ENCODE measurements at places on chromosomes 6 and 20.
A peak's percentile ranks its signal among the peaks of the same experiment; 100 is the strongest.

DNA sequence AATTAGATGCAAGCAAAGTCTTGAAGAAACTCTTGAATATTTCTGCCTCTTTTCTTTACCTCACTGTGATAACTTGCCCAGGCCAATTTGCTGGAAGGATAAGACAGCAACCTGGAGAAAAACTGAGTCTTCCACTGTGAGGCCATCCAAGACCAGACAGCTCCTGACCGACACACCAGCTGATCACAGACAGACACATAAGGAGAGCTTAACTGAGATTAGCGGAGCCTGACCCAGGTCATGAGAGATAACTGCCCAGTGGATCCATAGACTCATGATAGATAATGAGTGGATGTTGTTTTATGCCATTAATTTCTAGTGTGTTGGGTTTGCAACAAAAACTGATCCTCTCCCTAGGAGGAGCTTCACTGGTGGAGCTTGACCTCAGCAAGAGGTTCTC is 64.4 kb upstream of the NOX3 start:
- DNase-seq, result no peak

DNA sequence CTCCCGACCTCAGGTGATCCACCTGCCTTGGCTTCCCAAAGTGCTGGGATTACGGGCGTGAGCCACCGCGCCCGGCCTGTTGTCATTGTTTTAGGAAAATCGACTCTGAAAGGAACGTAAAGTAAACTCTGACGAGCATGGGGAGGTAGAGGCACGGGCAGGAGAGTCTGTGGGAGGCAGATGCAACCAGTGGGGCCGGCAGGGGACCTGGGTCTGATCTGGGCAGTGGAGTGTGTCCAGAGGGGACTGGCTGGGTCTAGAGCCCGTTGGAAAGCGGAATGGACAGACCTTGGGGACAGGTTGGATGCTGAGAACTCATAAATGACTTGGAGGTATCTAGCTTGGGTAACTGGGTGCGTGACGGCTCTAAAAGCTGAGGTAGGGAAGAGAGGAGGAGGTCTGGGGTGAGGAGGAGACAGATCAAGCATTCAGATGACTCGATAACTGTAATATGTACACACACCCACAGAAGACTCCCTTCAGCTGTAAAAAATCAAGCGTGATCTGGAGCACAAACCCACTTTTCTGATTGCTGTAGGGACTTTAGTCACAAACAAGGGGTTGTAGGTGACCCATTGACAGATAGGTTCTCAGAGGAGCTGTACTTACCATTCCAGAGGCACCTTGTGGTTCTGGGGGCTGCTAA is 22.4 kb downstream of the MANBAL start:
- no peak for DNase-seq

DNA sequence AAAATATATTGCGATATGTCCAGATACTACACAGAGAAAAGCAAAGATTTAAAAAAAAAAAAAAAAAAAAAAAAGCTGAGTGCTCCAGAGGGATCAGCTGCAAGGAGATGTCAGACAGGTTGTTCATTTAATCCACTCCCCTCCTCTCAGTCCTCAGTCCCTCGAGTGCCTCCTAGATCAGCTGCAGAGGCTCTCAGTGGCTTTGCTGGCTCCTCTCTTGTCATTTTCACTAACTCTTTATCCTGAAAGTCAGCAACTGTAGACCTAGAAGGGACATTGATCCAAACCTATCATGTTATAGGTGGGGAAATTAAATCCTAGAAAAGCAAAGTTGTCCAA is 61.6 kb downstream of the KIAA0319 start:
- peak; percentile 58 for DNase-seq

DNA sequence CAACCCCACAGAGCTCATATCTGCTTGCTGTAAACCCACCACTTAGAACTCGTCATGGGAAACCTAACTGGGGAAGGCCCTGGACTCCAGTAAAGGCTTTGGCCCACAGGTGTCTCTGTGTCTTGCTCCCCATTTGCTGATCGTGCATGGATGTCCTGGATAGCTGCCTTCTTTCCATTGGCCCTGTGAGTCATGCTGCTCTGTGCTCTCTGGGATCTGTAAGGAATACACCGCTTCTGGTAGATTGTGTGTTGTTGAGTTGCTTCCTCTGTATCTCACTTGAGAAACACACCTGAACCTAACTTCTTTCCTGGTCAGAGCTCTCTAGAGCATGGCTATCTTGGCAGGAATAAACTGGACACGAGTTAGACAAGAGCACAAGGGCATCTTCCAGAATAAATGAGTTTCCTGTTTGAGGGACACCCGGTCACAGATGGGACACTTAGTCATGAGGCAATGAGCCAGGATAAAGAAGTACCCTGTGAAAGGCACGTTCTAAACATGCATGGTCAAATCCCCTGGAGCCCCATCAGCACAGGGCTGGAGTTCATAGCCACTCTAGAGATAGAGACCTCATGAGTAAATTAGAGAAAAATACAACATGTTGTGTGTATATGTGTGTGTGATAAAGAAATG is 99.6 kb upstream of the TMEM170B start:
- no peak for DNase-seq

DNA sequence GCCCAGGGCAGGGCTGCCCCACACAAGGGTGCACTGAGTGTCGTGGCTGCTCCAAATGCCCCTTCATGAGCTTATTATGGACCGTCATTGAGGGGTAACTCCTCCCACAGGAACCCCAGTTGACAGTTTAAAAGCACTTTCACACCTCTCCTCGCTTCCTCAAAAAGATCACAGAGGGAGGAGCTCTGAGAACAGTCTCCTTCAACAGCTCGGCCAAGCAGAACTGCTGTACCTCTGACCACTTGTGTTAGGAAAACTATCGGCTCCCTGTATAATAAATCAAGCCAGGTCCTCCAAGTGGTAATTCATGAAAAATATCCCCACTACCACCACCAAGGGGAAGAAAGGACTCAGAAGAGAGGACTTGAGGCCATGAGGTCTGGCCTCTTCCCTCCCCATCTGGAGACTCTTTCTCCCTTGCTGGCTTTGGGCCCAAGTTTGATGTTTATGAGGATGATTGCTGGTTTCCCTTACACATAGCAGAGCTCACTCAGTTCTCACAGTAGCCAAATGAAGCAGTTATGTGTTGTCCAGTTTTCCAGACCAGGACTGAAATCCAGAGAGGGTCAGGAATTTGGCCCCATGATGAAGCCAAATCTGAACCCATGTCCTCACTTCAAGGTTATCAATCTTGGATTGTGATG is 8.7 kb downstream of the SNX21 start:
- DNase-seq, result no peak

DNA sequence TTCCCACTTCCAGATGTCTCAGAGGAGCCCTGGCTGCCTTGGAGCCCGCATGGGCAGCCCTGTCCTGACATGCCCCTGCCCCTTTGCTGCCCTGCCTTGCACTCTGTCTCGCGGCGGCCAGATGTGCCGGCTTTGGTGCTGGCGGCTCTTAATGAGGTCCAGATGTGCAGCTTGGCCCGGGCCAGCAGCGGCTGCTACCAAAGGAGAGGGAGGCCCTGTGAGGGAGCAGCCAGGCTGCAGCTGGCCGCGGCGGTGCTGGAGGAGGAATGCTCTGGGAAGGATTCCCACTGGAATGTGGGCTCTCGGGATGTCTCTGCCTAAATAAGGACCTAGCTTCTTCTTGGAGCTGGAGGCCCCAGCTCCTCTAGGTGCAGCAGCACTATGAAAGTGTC is 72.4 kb downstream of the FGD2 start:
- no peak for DNase-seq

- no peak for DNase-seq
These were observed 128.2 kb upstream of the CDH4 start for GRCh38 chr20:61123751-61124368.

DNA sequence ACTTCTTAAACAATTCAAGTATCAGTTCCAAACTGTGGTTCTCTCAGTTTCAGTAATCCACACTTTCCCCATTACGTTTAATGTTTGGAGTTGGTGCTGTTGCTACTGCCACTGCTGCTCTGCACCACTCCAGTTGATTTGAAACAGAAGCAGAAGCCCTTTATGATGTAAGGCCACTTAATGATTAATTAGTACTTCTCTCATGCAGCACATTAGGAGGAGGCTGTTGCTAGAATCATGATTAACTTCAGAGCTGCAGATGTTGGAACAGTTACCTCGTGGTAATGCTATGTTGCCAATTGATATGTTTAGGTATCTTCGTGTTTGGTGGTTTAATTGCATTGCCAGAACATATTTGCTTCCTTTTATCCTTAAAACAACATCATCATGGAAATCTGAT is 986.2 kb upstream of the CITED2 start:
- peak; percentile 83 for DNase-seq

DNA sequence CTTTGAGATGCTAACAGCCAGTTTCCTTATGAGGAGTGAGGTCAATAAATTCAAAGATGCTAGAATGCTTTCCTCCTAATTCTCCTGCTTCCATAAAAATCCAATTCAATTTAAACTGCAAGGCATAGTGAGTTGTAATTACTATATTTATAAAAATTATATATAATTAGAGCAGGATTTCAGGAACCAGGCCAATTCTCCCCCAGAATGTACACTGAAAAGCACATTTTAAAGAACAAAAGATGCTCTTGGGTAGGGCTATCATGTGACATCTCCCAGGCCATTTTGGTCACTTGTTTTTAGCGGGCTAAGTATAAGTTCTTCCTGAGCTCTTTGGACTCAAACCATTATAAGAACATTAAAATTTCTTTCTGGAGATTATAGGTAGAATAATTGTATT is 195.7 kb upstream of the KCNG1 start:
- no peak for DNase-seq

DNA sequence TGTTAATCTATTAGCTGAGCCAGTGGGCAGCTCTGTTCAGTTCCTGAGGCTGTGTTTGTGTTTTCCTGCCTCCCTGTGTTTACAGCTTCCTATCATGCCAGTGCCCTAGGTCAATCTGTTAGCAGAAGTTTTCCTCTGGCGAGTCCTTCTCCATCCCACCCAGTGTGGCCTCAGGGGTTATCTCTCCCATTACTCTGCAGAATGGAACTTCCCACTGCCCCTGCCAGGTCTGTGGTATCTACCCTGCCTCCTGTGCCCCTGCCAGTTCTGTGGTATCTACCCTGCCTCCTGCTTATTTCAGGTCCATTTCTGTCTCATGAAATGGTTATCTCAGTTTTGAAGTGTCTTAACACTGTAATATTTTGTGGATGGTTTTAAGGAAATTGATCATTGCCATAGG is 63.1 kb downstream of the SLX4IP start:
- no peak for DNase-seq

- no peak for DNase-seq
These were observed 28.1 kb downstream of the RWDD2A start for GRCh38 chr6:83221276-83221675.

GRCh38 chr6:62039605-62040004 is 246.4 kb downstream of the KHDRBS2 start:
- no peak for DNase-seq

DNA sequence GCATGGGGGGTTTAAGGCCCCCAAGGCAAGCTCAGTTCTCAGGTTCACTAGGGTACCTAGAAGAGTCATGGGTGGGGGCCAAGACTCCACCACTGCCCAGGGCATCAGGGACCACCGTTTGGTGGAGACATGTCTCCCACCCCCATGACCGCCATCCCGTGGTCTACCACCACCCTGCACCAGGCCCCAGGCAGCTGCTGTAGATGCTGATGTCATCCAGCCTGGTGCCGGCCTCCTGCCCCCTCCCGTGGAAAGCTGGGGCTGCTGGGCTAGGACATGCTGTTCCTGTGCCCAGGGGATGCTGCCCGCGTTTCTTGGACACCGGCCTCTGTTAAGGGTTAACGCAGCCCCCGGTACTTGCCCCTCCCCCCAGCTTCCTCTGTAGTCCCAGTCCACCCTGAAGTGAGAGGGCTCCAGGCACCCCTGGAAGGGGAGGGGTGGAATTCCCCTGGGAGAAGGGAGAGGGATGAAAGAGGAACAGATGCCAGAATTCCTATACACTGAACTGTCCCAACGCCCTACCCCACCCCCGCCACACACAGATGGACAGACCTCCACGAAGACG is 587 bp downstream of the IP6K3 start:
- DNase-seq, result no peak

DNA sequence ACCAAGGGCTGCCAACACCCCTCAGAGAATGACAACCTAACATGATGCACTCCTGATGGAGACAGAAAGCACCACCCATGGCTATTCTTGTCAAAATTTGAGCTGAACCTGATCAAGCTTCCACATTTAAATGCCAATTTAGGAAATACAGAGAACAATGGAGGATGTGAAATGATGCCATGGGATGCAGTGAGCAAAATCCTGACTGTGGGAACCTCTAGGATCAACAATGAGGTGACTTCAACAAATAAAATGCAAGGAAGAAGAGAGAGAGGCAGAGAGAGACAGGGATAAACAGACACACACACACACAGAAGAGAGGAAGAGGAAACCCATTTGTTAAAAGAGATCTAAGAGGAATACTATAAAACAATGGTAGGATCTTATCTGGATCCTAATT is 119.6 kb upstream of the NUP153 start:
- no peak for DNase-seq

- no peak for DNase-seq
These were observed 49.5 kb upstream of the CCDC167 start for GRCh38 chr6:37549154-37549553.

GRCh38 chr20:52461582-52461981 is 270.0 kb upstream of the ZFP64 start:
- DNase-seq, result no peak

DNA sequence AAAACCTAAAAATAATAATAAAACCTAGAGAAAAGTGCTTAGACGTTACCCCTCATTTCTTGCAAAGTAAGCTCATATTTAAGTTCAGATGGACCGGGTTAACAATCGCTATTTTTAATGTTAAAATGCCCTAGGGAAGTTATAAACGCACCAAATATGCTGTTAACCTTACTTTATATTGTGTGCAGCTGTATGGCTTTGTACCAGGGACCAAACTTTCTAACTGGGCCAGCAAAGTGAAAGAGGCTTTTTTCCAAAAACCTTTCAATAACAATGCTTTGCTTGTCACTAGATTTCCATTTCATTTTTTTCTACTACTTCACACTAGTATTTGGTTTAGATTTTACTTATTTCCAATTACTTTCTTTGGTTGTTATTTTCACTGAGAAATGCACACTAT is 248.5 kb downstream of the FOXC1 start:
- no peak for DNase-seq

DNA sequence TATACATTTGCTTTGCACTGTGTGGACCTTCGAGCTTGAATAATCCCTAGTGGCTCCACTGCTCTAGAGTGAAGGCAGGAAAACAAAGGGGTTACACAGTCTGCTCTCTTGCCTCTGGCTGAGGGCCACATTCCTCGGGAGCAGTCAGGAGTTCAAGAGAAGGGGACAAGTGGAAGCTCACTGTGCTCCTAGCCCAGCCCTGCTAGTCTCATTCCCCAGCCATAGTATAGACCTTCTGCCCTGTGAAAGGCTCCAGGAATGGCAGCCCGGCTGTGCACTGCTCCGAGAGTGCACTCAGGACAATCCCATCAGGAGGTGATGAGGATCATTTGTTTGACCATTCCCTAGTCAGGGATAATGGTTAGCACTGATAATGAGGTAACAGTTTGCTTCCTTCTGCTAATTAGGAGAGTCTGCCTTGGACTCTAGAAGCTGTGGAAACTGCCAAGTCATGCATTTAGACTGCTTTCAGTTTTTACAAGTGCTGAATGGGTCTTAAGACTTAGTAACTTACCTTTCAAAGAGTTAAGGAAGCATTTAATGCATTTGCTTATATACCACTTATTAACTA is 8.5 kb downstream of the IYD start:
- DNase-seq, result no peak

GRCh38 chr6:85470023-85470410 is 20.1 kb downstream of the NT5E start:
- DNase-seq, result no peak

GRCh38 chr20:4946986-4947385 is 54.3 kb downstream of the SLC23A2 start:
- no peak for DNase-seq

- no peak for DNase-seq
These were observed 6.6 kb downstream of the CDC25B start for GRCh38 chr20:3802524-3803239.

Data from NCI-H524 treated with DMSO at 0.1 percent for 48 hours (cell line).